ENCODE measurements at places on chromosomes 13 and 19.
A peak's percentile ranks its signal among the peaks of the same experiment; 100 is the strongest.

- DNase-seq = no peak
Measured at GRCh38 chr13:109738298-109738746, 48.1 kb downstream of the IRS2 start.

GRCh38 chr13:76455960-76456359 lies 430.2 kb downstream of the KCTD12 start:
- peak; percentile 52 for DNase-seq

DNA sequence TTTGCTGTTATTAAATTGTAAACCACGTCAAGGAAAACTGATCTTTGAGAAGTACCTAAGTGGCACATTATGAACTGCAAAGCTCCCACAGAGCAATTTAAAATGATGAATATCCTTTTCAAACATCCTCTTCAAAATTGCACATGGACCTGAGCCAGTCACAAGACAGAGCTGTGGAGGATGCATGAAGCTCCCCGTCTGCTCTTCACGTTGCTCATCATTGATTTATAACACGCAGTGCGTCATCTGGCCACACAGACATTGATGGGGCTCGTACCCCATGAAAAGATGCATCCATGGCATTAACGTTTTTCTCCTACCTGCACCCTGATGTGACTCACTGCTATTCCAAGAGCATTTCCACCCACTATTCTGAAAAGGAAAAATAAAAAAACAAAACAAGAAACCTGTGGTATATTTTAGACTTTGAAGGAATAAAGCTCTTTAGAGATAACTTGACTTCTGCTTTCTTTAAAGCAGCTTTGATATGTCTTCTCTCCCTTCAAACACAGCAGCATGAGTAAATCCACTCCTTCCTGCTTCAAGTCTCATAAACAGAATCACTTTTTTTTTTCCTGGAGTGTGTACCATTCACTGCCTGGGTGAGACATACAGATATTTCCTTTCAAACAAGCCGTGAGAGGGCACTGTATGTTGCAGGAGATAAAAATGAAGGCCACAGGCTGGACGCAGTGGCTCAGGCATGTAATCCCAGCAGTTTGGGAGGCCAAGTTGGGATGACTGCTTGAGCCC lies 7.2 kb upstream of the SERTM1 start:
- no peak for DNase-seq

DNA sequence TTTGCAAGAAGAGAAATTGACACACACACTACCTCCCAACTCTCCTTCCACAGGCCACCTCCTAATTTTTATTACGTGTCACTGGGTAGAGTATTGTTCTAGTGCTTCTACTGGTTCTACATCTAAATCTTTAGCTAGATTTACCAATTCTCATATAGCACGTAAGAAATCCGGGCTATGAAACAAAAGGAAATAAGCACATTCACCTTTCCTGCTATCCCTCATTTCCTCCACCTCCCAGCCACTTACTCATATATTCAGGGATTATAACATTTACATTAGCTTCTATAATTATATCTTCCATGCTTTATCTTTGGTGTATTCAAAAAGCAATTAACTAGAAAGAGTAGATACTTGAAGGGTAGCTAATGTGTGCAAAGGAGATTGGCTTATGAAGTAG lies 39.7 kb downstream of the USP12 start:
- DNase-seq = no peak

GRCh38 chr19:3577723-3578344 lies 5.1 kb downstream of the HMG20B start:
- DNase-seq = no peak

DNA sequence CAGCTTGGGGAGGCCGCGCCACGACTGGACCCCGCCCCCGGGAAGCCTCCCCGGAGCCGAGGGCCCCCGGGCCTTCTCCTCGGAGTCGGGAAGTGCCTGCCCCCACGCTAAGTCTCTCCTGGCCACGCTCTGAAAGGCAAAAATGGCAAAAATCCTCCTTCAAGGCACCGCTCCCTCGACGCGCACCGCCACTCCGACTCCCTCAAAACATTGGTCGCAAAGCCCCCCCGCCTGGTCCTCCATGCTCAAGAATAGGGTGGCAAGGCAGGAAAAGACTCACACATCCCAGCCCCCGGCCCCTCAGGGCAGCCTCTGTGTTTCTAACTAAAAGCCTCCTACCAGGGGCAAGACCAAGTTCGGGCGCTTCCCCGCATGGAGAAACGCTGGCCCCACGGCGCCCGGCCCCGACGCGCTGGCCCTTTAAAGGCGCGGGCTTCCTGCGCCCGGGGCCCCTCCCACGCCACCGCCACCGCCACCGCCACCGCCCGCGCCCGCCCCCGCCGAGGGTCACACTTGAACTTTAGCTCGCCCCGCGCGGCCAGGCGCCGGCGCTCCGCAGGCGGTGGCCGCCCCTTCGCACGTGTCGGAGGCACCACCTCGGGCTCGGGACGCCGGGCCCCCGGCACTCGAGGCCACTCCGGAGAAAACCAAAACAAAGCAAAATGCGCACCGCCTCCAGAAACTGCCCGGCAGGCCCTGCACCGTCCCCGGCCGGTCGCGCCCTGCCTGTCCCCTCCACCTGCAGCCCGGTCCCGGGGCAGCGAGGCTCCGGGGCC lies 1.9 kb downstream of the FOXO1 start:
- no peak for DNase-seq

- no peak for DNase-seq
Measured at GRCh38 chr13:45332831-45333219, 8.2 kb downstream of the TPT1 start.

- DNase-seq = no peak
Measured at GRCh38 chr13:112074139-112074865, 7.4 kb downstream of the SOX1 start.

GRCh38 chr13:27425158-27425917 lies 919 bp downstream of the GTF3A start:
- no peak for DNase-seq

DNA sequence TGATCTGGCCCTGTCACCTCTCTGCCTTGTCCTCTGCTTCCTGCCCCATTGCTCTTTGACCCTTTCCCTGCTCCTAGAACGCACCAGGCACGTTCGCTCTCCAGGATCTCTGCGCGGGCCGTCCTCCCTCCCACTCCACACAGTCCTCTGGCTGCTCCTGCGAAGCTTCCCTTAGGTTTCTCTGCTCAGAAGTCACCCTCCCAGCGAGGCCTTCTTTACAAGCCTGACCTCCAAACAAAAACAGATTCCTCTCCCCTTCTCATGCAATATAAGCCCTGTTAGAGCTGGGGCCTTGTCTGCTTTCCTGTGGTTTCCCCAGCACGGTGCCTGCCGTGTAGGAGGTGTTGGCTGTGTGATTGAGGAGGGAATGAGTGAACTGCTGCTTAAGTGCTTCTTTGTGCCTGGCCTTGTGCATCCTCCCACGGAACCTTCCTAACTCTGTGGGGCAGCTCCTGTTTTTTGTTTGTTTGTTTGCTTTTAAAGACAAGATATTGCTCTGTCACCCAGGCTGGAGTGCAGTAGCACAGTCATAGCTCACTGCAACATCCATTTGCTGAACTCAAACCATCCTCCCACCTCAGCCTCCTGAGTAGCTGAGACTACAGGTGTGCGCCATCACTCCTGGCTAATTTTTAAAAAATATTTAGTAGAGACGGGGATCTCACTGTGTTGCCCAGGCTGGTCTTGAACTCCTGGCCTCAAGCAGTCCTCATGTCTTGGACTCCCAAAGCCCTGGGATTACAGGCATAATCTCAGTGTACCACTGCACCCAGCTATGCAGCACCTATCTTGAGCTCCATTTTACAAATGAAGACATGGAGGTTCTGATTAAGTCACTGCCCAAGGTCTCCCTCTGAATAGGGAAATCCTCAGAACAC lies 82.0 kb downstream of the SIPA1L3 start:
- DNase-seq = no peak

GRCh38 chr13:95724252-95724651 lies 47.3 kb downstream of the DNAJC3 start:
- DNase-seq = no peak

GRCh38 chr13:59568306-59568705 lies 595.4 kb downstream of the DIAPH3 start:
- no peak for DNase-seq

DNA sequence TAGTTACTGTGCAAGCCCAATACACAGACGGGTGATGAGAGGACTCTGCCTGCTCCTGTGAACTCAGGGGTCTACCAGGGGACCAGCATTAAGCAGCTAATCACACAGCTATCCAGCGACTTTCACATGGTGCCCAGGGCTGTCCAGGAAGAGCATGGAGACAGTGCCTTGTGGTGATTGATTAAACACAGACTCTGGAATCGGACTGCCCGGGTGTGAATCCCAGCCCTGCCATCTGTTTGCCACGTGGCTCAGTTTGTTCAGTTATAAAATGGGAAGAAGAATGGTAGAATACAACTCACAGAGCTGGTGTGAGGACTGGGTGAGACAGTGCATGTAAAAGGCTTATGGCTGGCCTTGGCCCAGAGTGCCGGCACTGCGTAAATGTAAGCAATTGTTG lies 42.1 kb upstream of the NPAS1 start:
- no peak for DNase-seq

- DNase-seq = no peak
Measured at GRCh38 chr19:46824890-46825730, 25.5 kb downstream of the AP2S1 start.

DNA sequence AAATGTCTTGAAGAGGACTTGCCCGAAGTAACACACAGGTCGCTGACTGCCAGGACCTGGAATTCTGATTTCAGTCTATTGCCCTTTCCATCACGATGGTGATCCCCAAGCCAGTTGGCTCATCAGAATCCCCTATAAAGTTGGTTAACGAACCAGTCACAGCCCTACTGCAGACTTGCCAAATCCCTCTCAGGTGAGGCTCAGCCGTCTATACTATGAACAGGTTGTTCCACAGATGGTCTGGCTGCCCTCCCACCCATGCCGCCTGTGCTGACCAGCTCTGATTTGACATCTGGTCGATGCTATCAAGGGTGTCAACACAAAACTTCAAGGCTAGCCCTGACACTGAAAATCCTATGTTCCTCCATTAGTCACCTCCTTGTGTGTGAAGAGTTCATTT lies 90.0 kb downstream of the RNASEH2B start:
- DNase-seq = no peak

- no peak for DNase-seq
Measured at GRCh38 chr13:27353708-27354107, 70.7 kb upstream of the GTF3A start.

All from AG09319 (cell line).